ENCODE measurements at places on chromosomes 1 and 21.

- DNase-seq: no peak
Observed at GRCh38 chr1:43435146-43436145, 18.3 kb downstream of the HYI start.

GRCh38 chr1:37741130-37741529, 23.8 kb downstream of the EPHA10 start:
- no peak for DNase-seq

GRCh38 chr1:227896710-227897655, 50.7 kb downstream of the WNT9A start:
- DNase-seq: no peak

- DNase-seq: peak; percentile 71
Observed at GRCh38 chr1:248862998-248863881, 4.4 kb upstream of the ZNF692 start.

- no peak for DNase-seq
Observed at GRCh38 chr1:80656641-80657040, 1144.1 kb upstream of the ADGRL2 start.

DNA sequence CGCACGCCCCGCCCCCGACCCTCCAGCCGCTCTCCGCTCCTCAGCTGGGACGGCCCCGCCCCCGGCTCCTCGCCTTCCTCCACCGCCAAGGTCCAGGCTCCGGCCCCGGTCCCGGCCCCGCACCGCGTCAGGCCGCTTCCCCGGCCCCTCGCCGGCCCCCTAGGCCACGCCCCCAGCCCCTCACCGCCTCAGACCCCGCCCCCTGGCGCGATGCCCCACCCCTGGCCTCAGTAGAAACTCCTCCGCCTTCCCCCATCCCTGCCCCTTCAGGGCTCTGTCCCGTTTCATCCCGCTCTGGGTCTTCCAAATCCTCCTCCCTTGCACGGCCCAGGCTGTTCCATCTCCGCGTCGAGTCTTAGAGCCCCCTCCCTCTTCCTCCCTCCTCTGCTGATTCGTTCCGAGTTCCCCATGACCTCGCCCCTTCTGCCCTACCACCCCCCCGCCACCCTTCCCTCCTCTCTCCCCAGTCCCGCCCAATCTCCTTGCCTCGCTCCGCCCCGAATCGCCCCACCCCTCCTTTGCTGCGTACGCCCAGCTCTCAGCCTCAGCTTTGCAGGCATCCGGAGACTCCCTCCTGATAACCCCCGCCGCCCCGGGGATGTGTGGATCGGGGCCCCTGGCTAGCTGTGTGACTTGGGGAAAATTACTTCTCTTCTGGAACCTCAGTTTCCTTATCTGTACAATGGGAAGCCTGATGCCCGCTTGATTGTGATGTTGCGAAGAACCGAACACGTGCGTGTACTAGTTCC, 448 bp upstream of the ASAP3 start:
- peak; percentile 80 for DNase-seq

Data from suppressor macrophage (primary cell).